ENCODE measurements at places on chromosomes 12 and 14.
A peak's percentile ranks its signal among the peaks of the same experiment; 100 is the strongest.

GRCh38 chr12:130579231-130579630 is 136.9 kb downstream of the RIMBP2 start:
- no peak for DNase-seq

DNA sequence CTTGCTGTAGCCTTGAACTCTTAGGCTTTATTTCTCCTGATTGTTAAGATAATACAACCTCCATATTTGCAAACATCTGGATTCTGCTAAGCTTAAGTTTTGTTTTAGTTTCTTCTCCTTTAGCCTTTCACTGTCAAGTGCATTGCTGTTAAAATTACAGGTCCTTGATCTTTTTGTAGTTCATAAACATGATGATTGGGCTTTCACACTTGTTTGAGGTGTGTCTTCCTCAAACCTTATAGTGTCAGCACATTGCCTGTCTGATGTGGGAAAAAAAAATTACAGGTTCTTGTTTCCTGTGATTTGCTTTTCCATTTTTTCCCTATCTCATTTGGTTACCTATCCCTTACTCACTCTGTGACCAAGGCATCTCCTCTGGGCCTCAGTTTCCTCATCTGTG is 59.2 kb downstream of the BICDL1 start:
- DNase-seq, result no peak

- DNase-seq, result no peak
Measured at GRCh38 chr12:113270709-113271009, 49.4 kb downstream of the TPCN1 start.

GRCh38 chr12:101097829-101098580 is 112.0 kb downstream of the SLC5A8 start:
- no peak for DNase-seq

DNA sequence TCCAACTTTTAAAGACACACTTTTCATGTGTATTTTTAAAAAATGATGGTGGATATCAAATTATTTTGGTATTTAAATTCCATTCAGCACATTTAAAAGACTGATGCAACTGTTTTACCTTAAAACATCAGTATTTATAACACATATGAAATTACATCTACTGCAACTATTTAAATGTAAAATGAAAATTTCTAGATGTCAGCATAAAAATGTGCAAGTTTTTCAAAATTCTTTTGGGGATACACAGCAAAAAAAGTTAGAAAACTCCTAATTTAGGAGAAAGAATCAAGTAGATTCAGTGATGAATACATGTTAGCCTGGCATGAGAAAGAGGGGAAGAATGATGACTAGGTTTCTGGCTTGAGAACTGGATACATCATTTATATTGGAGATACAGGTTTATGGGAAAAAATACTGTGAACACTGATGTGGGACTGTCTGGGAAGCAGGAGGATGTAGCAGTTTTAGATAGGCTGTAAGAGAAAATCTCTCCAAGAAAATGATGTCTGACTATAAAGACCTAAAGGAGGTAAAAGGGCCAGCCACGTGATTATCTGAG is 9.2 kb downstream of the SOS2 start:
- no peak for DNase-seq

GRCh38 chr12:12561371-12562015 is 1.2 kb downstream of the DUSP16 start:
- DNase-seq, result peak; percentile 63

GRCh38 chr14:35196571-35196970 is 74.2 kb downstream of the PRORP start:
- DNase-seq, result no peak

DNA sequence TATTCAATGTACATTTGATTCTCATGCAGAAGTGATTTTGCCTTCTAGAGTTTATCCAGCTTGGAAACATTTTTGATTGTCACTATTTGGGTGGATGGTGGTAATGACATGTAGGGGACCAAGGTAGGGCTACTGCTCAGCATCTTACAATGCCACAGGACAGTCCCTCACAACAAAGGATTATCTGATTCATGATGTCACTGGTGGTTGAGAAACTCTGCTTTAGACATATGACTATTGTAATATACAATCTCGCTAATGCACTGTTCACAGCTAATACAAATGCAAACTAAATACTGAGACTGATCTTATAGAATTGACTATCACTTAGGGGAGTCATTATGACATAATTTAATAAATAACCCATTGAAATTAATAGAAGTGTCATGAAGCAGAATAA is 60.4 kb upstream of the BTG1 start:
- DNase-seq, result no peak

DNA sequence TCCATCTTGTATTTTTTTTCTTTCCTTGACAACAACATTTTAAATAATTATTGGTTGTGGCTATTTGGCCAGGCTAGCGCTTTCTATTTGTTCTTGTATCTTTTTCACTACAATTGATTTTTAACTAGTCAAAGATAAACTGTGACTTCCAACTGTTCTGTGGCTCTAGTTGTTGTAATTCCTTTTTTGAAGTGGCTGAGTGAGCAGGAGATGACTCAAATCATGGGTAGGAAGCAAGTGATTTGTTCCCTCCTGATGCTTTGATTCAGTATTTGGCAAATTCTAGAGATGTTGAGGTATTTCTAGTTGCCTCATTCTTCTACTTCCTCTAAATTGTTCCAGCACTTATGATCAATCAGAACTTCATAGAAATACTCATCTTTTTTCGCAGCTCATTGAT is 633.5 kb downstream of the RERGL start:
- peak; percentile 48 for DNase-seq

- DNase-seq, result no peak
Measured at GRCh38 chr12:105359856-105360255, 29.4 kb downstream of the C12orf75 start.

DNA sequence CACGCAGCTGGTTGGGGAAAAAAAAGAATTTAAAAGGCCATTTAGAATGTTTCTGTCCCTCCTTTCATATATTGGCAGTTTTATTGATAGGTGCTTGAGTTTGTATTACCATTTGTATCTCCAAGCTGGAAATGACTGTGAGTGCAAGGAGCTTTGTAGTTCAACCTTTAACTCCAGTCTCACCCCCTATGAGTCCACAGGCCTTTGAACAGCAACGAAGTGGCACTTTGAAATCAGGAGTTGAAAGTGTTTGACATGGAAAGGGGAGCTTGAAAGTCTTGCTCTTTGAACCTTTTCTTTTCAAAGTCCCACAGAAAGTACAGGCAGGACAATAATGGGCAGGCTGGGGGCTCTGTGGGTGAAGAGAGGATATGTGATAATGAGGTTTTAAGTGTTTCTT is 480.3 kb downstream of the RERGL start:
- DNase-seq, result no peak

DNA sequence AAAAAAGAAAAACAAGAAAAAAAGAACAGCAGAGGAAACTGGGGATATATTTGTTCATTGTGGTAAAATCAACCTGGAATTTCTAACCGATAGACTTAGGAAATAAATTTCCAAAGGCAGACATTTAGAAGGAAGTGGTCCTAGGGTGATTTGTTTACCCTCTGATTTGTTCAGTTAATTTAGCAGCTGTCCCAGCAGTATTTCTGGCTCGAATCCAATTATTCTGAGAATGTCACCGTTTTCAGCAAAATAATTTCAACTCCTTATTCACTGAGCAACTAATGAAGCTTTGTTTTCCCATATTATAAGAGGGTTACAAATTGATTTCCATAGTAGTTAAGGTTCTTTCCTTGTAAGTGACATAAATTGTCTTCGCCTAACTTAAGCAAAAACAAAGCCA is 285.2 kb upstream of the SYT10 start:
- DNase-seq, result no peak

DNA sequence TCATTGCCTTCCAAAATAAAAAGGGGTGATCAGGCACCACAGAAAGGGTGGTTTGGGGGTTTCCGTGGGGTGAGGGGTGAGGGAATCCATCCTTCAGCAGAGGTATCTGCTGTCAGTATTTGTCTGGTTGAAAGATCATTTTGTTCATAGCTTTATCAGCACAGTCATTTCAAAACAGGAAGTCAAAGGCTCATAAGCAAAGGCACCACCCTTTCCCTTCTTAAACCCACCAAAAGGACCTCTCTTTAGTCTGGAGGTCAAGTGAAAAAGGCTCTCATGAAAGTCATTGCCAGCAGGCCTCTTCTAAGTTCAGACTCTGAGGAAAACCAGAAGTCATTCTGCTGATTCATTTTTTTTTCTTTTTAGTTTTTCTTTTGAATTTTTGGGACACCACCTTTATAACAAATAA is 6.2 kb downstream of the CHST11 start:
- DNase-seq, result no peak

- DNase-seq, result no peak
Measured at GRCh38 chr12:113874999-113875561, 91.0 kb downstream of the RBM19 start.

GRCh38 chr14:105589161-105589925 is 63.0 kb downstream of the TMEM121 start:
- DNase-seq, result no peak

DNA sequence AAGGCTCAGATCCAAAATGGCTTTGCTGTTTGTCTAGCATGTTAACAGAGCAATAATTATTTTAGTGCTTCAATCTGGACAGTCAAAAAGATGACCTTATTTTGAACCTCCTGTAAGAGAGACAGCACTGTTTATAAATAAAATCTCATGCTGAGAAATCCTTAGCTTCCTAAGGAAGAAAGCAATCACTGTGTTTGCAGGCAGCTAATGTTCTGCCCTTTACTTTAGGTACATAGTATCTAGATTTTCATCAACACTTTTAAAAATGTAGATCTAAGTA is 105.3 kb downstream of the PRKD1 start:
- no peak for DNase-seq

DNA sequence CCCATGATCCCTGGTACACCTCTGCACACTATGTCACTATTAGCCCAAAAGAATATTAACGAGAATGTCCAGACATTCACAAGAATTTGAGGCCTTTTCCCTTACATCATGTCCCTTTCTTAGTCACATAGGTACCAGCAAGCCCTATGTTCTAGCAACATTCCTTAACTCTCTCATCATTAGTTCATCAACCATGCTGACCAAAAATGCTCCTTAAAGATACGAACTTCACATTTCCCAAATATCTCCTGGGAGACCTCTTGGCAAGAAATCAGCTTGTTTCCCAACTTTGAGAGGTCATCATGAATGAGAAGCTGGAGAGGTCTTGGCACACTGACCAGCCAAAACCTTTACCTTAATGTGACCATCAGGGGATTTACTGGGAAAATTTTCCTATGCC is 4.6 kb downstream of the SALL2 start:
- DNase-seq, result no peak

Measured in ACHN (cell line).